ENCODE measurements at places on chromosomes 5 and 9. TPM values are rescaled to one million over a fixed set of nuclear protein-coding genes. Genes with fewer than 3 reads are reported as not detected.

DNA sequence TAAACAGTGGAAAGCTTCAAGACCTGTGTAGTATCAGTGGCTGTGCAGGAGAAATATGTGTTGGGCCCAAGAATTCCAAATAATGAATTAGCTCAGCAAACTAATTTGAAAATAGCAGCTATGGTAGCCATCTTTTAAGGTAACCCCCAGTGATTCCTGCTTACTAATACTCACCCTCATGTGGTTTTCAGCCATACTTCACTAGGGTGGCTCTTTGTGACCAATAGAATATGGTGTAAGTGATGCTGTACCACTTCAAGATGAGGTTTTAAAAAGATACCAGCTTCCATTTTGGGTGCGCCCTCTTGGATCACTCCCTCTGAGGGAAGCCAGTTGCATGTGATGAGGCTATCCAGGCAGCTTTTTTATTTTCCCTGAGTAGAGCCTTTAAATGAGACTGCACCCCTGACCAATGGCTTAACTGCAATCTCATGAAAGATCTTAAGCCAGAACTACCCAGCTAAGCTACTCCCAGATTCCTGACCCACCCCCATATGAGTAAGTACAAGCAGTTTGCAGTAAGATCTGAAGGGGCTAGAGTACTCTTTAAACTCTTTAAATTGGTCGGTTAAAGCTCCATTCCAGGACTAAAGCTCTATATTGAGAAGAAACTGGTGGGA, 58.3 kb downstream of the UHRF2 start:
- DNase-seq: no peak

GABRA1 gene
- not detected for polyA plus RNA-seq

GRCh38 chr5:67244345-67244793, 47.8 kb upstream of the CD180 start:
- no peak for DNase-seq

GRCh38 chr9:91843623-91844148, 106.3 kb downstream of the ROR2 start:
- DNase-seq: no peak
